ENCODE measurements at places on chromosomes 16 and 17.

- DNase-seq: no peak
These were observed 6.5 kb downstream of the VPS53 start for GRCh38 chr17:708132-708531.

GRCh38 chr17:42598905-42599304 lies 10.3 kb downstream of the RETREG3 start:
- no peak for DNase-seq

- no peak for DNase-seq
These were observed 15.9 kb upstream of the C16orf95 start for GRCh38 chr16:87333101-87333500.

GRCh38 chr17:17792037-17792550 lies 44.7 kb downstream of the SREBF1 start:
- no peak for DNase-seq

- DNase-seq: peak; percentile 94
These were observed at the start of gene PRPF8 for GRCh38 chr17:1684378-1685189. TSS of gene PRPF8 (minus strand) at chr17:1684867. CDS start at chr17:1684571, 296 bp downstream.

DNA sequence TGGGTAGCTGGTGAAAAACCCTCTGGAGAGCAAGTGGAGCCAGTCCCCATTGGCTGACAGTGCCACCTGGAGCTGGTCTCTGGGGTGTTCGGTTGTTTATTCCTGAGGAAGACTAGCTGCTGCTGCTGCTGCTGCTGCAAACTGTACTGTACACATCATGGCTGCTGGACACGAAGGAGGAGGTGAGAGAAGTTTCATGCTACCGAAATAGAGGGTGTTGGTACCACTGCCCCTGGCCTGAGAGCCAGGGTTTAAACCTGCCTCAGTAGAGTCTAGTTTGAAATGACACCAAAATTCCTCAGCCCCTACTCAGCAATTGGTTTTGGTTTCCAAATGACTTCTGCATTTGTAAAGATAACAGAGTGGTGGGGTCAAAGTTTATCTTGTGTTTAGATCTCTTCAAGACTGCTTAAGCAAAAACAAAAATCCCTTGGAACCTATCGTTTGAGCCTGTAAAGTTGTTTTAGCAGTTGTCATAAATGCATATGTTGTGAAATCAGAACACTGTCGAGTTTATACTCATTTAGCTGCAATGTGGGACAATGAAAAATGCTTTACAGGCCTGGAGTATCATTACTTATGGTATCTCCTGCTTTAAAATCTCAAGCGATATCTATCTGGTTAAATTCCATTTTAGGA lies 40.8 kb downstream of the CYB5B start:
- peak; percentile 2 for DNase-seq

DNA sequence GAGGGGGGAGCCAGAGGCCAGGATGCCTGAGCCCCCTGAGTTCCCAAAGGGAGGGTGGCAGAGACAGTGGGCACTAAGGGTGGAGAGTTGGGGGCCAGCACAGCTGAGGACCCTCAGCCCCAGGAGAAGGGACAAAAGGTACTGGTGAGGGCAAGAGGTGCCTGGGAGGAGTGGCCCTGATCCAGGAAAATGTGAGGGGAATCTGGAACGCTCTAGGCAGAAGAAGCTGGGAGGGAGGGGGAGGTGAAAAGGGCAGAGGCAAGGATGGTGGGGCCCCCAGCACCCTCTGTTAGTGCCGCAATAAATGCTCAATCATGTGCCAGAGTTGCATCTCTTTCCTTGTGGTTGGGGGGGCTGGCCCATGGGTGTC lies 1.1 kb downstream of the TCAP start:
- no peak for DNase-seq

DNA sequence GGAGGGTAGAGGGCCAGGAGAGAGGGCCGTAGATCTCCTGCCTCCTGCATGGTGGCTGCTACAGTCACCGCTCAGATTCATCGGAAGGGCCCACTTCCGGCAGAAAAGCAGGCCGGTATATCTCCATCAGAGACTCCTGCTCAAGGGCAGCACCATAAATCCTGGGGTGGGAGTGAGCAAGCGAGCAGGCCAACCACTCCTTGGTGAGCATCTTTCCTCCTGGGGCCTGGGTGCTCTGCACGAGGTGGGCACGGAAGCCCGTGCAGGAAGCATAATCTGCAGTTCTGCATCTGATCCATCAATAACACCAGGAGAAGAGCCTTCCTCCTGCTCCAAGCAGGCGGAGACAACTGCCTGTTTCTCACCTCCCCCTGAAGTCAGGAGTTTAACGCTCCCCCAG lies 57.4 kb upstream of the TMEM132E start:
- DNase-seq: no peak

GRCh38 chr17:8059131-8059530 lies 20.3 kb downstream of the ALOX15B start:
- DNase-seq: no peak

DNA sequence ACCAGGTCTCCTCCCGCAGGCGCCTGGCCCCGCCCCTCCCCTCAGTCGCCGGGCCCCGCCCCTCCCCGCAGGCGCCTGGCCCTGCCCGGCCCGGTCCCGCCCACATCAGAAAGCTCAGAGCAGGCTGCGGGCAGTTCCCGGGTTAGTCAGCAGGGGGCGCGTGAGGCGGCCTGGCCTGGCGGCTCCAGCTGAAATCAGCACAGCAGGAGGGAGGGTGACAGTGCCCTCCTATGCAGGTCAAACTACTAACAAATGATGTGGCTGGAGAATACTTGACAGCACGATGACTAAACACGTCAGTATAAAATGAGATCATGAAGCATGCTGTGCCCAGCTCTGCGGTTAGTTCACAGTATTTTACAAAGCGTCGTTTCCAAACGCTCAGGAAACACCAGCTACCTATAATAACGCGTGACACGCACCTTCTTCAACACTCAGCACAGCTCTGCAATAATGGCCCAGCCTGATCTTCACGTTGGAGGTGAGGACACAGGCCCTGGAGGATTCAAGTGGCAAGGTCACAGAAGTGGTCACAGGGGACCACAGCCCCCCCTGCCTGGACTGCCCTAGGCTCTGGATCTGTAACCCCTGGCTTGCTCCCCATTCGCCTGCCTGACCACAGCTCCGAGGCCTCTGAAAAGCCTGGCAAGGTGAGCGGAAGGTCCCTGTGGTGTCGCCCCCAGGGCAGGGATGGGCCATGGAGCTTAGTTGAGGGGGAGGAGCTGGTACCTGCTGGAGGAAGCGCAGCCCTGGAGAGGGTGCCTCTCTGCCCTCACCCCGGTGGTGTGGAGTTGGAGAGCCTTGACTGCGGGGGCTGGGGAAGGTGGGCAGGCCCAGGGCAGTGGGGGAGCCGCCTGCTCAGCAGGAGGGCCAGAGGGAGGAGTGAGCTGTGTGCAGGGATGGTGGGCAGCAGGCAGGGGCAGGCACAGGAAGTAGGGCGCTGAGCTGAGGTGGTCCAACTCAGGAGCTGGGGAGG lies 81.2 kb downstream of the KCNJ12 start:
- peak; percentile 71 for DNase-seq

DNA sequence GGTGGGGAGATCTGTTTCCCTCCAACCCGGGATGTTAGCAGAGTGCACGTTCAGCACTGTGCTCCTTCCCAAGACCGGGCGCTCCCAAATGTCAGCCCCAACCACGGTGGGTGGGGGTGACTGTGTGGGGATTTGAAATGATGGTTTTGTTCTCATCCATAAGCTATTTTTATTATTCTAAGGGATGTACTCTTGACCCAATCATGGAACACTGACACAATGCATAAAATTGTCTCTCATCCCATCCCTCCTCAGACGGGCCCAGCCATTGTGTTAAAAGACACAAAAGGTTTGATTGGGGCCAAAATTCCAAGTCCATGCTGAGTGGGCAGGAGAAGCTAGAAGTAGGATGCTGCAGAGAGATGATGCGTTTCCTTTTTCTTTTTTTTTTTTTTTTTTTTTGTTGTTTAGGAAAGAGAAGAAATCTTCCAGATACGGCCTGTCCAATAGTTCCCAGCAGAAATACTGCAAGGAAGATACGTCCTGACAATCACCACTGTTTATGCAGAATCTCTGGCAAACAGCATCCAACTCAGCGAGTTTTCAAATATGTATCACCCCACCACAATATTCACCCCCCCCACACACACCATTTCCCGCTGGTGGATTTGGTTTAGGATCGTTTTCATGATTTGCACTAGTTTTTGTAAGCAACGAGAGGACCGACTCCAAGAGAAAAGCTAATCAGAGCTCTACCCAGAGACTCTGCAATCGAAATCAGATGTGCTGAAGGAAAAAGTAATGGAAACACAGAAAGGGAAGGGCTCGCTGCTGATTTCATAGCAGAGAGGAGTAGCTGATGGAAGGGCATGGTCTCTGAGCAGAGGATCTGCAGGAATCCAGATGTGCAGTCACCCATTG lies 163.5 kb upstream of the DYNLRB2 start:
- no peak for DNase-seq

- no peak for DNase-seq
These were observed 2.0 kb upstream of the HSD17B2 start for GRCh38 chr16:82033006-82033405.

Data from T-helper 22 cell (primary cell).